SW 1271 (cell line): ENCODE measurements at places on chromosomes 7 and 10.

- DNase-seq: no peak
These were observed 25.9 kb downstream of the FOXK1 start for GRCh38 chr7:4707980-4708411.

GRCh38 chr7:3238525-3239210, 62.4 kb upstream of the SDK1 start:
- DNase-seq: no peak

- no peak for DNase-seq
These were observed 7.0 kb downstream of the VPS37D start for GRCh38 chr7:73674468-73675124.

- peak; percentile 74 for DNase-seq
These were observed at the start of gene ZNF783 for GRCh38 chr7:149261829-149262617. TSS of gene ZNF783 (plus strand) at chr7:149262196. CDS start at chr7:149262334, 138 bp downstream.

DNA sequence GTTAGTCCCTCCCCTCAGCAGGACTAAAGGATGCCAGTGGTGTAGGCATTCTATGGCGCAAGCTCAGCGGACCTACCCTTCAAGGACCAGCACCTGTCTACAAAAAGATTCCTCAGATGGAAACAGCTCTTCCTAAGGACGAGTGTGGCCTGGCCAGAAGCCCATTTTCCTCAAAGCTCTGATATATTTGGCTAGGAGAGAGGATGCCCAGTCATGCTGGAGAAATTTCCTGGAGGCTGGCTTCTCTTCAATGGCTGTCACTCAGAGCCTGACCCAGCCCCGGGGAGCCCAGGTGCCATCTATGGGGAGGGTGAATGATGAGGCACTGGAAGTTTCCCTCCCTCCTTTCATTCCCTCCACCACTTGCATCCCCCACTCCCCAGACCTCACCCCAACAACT, 111.5 kb downstream of the PLXNA4 start:
- DNase-seq: no peak

- no peak for DNase-seq
These were observed 18.2 kb downstream of the TSPAN33 start for GRCh38 chr7:129162732-129163131.

DNA sequence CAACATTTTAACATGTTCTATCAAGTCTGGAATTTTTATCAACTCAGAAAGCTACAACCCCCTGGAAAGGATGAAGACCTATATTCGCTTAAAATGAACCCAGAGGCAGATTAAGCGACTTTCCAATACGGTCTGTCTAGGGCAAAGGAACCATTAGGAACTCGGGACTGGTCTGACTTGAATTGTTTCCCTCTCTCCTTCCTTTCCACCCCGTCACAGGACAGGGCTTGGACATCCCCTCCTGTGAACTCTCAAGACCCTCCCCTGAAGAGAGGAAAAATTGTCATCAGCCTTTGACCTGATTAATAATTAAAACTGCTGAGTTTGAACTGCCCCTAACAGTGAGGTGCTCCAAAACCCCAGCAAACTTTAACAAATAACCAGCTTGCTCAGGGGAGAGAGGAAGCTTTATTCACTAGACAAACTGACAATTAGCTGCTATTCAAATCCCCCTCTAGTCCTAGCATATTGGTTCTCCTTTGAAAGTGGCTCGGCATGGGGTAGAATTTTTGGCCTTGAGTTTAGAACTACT, 22.6 kb upstream of the SLF2 start:
- no peak for DNase-seq

GRCh38 chr7:131124001-131124629, 203.6 kb upstream of the MKLN1 start:
- no peak for DNase-seq

- DNase-seq: peak; percentile 38
These were observed 33.2 kb downstream of the NRF1 start for GRCh38 chr7:129644634-129645230.

DNA sequence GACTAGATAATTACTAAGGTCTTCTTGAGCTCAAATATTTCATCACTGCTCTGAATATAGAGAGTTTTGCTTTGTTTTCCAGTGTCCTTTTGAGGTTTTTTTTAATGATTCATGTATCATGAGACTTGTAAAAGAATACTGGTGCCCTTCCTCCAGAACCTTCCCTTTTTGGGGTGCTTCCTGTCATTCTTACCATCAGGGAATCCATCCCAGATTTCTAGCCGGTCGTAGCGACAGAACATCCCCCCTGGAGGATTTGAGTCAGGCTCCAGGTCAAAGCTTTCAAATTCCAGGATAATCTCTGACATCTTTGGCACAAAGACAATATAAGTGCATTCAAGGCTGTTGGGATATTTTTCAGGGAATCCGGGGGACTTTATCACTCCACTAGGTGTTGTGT, 71.0 kb downstream of the NRP1 start:
- no peak for DNase-seq

GRCh38 chr7:95908499-95908898, 136.1 kb downstream of the DYNC1I1 start:
- no peak for DNase-seq

- DNase-seq: no peak
These were observed 133.1 kb upstream of the AGK start for GRCh38 chr7:141418066-141418465.

GRCh38 chr10:42942279-42942950, 134.5 kb upstream of the RET start:
- DNase-seq: no peak

- DNase-seq: no peak
These were observed 76.2 kb downstream of the CYP51A1 start for GRCh38 chr7:92058040-92058439.

DNA sequence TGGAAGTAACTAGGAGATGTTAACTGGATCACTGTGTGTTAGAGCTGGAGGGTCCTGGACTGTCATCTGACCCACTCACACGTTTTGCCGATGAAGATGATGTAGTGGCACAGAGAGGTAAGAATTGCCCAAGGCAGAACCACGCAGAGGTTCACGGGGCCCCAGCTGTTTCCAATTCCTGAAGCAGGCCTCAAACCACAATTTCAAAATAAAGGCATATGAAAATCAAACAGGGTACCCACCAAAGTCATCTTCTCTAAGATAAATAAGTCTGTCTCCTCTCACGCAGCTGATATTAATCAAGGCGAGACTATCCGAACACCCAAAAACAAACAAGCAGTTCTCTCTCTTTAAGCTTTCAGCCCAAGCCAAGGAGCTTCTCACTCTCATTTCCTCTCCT, 113.3 kb upstream of the JCAD start:
- DNase-seq: no peak

GRCh38 chr7:28355635-28356319, 56.5 kb upstream of the CREB5 start:
- no peak for DNase-seq

DNA sequence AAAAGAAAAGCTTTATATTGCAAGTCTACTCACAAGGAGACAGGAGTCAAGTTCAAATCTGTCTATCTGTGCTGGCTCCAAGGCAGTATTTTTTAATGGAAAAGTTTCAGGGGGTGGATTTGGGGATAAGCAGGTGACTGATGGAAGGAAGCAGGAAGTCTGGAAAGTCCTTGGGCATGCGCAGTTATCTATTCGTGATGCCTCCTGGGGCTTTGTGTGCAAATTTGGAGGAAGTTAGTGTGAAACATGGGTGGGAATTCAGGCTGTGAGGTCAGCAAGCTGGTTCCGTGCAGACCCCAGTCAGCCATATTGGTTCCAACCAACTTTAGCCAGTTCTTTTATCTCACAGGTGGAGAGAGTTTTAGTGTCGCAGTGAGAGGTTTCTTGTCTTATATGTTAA, 140.0 kb downstream of the FRMD4A start:
- no peak for DNase-seq

DNA sequence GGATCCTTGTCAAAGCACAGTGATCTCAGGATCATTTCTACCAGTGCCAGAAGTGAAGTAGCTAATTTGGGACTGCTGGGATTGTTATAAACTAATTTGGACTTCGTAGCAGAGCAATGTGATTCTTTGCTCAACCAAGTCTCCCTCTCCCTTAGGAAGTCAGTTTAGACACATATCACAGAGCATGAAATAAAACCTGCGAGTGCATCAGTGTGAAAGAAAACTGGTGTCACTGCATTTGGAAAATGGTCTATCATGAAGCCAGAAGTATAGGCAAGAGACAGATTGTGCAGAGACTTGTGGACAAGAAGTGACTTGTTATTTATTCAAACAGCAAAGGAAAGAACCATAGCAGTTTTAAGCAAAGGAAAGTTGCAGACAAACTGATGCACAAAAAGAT, 560.5 kb upstream of the NRG3 start:
- no peak for DNase-seq

DNA sequence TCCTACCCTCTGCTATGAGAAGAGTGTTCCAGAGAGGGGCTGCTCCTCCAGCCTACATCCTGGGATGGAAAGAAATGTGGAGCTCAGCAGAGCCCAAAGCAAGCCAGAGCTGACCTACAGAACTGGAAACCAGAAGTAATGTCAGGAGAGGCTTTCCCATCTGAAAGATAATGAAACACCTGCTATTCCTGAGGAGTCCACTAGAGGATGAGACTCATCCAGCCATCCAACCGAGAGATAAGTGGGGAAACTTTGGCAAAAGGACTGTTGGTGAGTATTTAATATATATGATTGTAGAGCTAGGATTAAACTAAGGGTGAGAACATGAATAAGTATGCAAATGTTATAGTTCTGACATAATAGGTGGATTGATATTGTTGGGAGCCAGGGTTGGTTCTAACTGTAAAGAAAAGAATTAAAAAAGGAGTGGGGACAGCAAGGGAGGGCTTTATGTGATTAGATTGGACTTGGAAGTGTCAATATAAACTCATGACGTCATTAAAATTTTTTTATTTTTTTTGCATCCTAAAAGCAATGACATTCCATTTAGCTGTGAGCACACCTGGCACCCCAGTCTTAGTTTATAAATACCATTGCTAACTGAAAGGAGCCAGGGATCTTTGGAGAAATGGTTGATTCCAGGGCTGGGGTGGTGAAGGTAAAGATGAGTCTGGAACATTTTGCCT, 312.8 kb upstream of the NFE2L3 start:
- DNase-seq: no peak

- no peak for DNase-seq
These were observed 166.7 kb upstream of the INHBA start for GRCh38 chr7:41869596-41869995.

DNA sequence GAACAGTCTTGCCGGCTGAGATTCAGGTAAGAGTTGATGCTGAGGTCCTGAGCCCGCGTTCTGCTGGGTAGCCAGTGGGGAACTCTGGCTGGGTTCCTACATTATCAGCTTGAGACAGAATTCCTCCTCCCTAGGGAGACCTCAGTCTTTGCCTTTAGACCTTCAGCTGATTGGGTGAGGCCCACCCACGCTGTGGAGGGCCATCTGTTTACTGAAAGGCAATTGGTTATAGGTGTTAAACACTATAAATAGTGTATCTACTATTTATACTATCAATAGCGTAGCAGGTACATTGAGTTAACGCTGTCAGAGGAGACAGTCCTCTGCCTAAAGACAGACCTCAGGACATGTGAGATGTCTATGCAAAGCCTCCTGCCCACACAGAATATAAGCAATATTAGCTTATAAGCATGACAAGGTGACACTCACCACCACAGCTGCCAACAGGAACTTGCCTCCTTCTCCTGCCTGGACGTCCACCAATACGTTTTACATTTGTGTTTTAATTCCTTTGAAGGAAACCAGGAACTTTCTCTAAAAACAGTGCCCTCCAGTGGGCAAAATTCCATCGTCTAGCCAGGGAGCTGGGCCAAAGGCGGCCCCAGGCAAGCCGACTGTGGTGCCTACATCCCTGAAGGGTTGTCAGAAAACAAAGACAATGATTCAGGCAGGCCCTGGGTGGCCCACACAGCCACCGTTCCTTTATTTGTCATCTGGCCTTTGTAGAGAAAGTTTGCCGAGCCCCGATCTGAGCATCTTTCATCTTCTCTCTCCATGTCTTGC, 58.8 kb downstream of the INSIG1 start:
- DNase-seq: no peak

GRCh38 chr7:121079425-121080169, 91.1 kb downstream of the CPED1 start:
- no peak for DNase-seq

- no peak for DNase-seq
These were observed 171.7 kb downstream of the LCOR start for GRCh38 chr10:97003804-97004201.

GRCh38 chr10:133249094-133249780, 11.6 kb downstream of the VENTX start:
- DNase-seq: no peak

DNA sequence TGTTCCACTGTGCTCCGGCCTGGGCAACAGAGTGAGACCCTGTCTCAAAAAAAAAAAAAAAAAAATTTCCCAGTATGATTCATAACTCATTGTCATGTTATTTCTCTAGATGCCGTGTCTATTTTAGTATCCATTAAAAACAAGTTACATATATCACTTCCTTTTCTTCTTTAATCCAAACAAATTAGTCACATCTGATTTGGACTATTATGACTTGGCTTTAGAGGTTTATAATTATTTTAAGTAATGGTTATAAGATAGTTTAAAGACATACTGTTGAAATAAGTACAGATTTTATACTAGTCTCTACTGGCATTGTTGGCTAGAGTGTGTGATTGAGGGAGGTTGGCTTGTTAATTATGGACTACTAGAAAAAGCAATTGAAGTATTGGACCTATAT, 53.3 kb downstream of the ZMYND11 start:
- DNase-seq: no peak

- DNase-seq: no peak
These were observed 102.0 kb downstream of the HIF1AN start for GRCh38 chr10:100637785-100638184.
